ENCODE measurements at places on chromosomes 13 and 19. TPM values are rescaled to one million over a fixed set of nuclear protein-coding genes. Genes with fewer than 3 reads are reported as not detected.

OR7C1 gene
- not detected for total RNA-seq

GRCh38 chr19:40990972-40991381, at the start of gene CYP2B6:
TSS of gene CYP2B6 (plus strand) at chr19:40991282. CDS start at chr19:40991306, 24 bp downstream.
- DNase-seq: no peak

- DNase-seq: no peak
Measured at GRCh38 chr19:892243-892893, 619 bp downstream of the MED16 start.

GRCh38 chr13:31433207-31433606, 233.4 kb downstream of the B3GLCT start:
- no peak for DNase-seq

ENOX1 gene
- 2.2 TPM for total RNA-seq

DNA sequence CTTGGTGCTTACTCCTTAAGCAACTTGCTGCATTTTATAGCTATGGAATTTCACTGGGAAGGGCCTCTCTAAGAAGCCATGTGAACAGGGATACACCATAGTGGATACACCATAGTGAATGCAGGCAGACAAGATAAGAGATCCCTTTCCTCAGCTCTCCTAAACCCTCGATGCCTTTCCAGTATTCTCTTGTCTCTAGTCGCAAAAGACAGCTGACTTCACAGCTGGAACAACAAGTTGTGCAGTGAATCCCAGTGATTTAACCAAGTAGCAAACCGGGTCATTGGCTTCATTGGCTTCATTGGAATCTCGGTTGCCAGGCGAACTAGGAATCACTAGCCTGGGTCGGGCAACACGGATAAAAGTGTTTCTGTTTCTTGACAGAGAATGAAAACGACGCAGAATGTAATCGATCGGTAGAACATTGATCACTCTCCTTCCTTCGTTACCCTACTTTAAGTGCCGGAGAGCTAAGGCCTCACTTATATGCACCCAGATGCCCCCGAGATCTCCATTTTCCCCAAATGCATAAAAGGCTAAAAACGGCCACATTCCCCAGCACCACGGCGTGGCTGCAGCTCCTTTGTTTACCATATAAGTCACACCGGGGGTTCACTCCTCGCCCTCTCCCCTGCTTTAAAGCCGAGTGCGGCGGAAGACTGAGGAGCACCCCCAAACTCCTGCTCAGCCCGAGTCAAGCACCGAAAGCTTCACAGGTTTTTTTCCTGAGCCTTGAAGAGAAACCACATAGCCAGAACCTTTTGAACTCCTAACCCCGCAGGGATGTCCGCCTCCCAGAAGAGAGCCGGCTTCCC, 674 bp downstream of the TRPC4 start:
- no peak for DNase-seq

UBE2L5 gene
- total RNA-seq: not detected
